ENCODE measurements at places on chromosomes 7 and 10.

GRCh38 chr7:105022458-105022857 lies 8.5 kb downstream of the KMT2E start:
- no peak for DNase-seq

DNA sequence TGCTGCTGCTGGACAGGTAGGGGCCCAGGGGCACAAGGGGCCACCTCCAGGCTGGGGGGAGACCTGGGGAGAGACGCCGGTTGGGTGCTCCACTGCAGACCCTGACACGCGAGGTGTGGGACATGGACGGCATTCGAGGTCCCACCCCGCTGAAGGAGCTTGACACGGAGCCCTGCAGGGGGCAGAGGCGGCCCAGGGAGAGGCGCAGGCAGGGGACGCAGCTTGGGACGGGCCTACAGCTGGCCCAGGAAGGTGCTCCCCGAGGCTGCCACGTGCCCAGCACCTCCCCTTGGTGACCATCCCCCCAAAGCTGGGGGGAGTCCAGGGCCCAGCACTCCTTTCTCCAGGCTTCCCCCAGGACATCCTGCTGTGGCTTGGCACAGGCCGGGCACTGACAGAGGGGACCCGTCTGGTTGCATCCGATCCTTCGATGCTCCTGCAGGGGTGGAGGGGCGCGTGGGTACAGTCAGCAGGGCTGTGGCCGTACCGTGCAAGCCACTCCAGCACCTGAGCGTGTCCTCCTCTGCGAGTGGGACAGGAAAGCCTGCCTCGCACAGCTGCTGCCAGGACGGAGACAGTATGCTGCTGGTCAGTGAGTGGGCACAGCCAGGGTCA lies 174.4 kb downstream of the ELFN1 start:
- DNase-seq = no peak

GRCh38 chr10:131933016-131933695 lies 32.3 kb downstream of the PPP2R2D start:
- no peak for DNase-seq

GRCh38 chr7:3955751-3956696 lies 655.0 kb downstream of the SDK1 start:
- DNase-seq = no peak

GRCh38 chr10:130023454-130024230 lies 59.6 kb upstream of the EBF3 start:
- DNase-seq = no peak

GRCh38 chr7:47091141-47091540 lies 490.8 kb downstream of the TNS3 start:
- DNase-seq = no peak

DNA sequence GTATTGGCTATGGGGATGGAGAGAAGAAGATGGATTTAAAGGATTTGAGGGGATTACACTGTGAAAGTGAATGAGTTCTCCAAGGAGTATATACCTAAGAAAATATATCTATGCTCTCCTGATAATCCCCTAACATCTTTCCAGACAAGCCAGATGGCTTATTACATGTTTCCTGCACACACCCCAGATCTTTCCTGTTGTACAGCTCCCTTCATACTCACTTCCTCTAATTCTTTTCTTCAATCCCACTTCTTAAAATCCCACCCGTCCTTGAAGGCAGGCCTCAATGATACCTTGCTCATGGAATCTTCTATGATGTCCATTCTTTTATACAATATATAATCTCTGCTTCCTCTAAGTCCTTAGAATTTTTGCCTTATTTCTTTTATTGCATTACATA lies 317.2 kb upstream of the DGKB start:
- no peak for DNase-seq

GRCh38 chr10:33434933-33435332 lies 100.5 kb upstream of the NRP1 start:
- no peak for DNase-seq

- DNase-seq = no peak
Measured at GRCh38 chr10:85916994-85917573, 449.5 kb downstream of the GRID1 start.

DNA sequence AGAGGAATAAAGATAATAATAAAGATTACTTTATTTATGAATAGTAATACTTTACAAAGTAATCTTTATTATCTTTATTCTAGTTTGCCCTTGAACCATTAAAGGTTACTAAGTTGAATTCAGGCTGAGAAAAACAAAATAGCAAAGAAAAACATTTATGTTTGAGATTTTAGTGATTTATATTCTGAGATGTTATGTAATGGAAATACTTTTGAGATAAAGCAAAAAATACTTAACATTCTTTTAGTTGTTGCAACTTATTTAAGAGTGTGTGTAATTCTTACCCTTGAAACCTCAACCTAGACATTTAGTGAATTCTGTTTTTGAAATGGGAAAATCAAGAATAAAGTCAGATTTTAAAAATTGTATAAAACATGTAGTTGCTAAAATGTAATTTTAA lies 40.0 kb downstream of the MINPP1 start:
- peak; percentile 35 for DNase-seq

GRCh38 chr7:33666531-33666930 lies 238.8 kb upstream of the BMPER start:
- DNase-seq = peak; percentile 10

GRCh38 chr7:104643587-104644217 lies 315.3 kb downstream of the LHFPL3 start:
- peak; percentile 31 for DNase-seq

- no peak for DNase-seq
Measured at GRCh38 chr7:126804604-126805003, 448.1 kb downstream of the GRM8 start.

- peak; percentile 9 for DNase-seq
Measured at GRCh38 chr7:45978731-45979211, 57.7 kb upstream of the IGFBP3 start.

- no peak for DNase-seq
Measured at GRCh38 chr10:63365976-63366765, 99.6 kb downstream of the JMJD1C start.

GRCh38 chr10:133324857-133325260 lies 11.8 kb downstream of the CALY start:
- no peak for DNase-seq

GRCh38 chr7:17298840-17299482 lies 509 bp downstream of the AHR start:
- DNase-seq = peak; percentile 31

DNA sequence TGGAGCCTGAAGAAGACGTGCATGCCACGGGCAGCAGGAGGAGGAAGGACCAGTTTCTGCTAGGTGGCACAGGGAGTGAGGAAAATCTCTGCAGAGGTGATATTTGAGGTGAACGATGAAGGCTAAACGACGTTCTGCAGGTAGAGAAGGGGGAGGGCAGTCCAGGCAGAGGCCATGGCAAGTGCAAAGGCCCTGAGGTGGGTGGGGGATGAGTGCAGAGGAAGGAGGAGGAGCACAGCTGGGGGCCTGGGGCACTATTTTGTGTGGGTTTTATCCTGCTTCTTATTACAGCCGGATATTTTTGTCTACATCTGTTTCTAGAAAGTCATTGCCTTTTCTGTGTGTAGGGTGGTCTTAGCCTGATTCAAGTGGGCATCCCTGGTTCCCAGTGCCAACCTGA lies 57.6 kb downstream of the GOLGA7B start:
- no peak for DNase-seq

- DNase-seq = no peak
Measured at GRCh38 chr10:78769526-78769925, 299.2 kb upstream of the ZMIZ1 start.

DNA sequence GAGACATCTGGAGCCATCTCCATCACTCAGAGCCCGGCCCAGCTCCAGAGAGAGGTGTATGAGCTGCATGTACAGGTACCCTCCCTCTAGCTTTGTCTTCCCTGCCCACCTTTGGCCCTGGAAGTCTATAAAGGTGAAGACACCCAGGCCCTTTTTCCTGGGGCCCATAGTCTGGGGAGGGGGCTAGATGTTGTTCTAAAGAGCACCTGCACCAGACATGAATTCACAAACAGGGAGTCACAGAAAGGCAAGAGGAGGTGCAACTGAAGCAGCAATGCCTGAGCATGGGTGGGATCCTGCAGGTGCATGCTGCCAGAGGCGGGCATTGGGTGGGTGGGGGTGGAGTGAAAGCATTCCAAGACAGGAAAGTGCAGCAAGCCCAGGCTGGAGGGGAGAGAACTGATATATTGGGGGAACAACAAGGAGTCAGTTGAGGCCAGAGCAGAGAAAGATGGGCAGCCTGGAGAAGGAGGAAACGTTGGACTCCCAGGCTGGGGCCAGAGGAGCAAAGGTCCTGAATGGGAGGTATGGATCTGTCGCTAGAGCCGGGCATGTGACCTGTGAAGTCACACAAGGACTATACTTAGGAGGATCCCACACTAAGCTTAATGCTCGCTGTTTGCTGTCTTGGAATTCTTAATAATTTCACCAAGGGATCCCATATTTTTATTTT lies 11.7 kb downstream of the CDHR1 start:
- no peak for DNase-seq

- DNase-seq = no peak
Measured at GRCh38 chr7:157129200-157129599, 9.5 kb upstream of the UBE3C start.

- DNase-seq = no peak
Measured at GRCh38 chr10:20271490-20271889, 455.3 kb downstream of the PLXDC2 start.

GRCh38 chr7:129657363-129657762 lies 45.8 kb downstream of the NRF1 start:
- DNase-seq = no peak

- no peak for DNase-seq
Measured at GRCh38 chr7:26865094-26865388, 651 bp upstream of the SKAP2 start.

DNA sequence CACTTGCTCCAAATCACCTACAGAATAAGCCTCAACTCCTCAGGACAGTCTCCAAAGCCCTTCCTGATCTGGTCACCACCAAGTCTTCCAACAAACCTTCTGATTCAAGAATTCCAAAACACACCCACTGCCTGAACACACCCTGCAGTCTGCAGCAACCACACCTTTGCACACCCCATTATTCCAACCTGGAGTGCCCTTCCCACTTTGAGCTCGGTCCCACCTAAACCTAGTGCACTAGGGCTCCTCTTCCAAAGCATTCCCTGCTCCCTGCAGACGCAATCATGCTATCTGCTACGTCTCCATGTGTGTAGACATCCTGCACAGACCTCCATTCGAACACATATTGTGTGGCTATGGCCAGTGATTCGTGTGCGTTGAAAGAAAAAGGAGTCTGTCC lies 289.3 kb downstream of the GRID1 start:
- DNase-seq = no peak

DNA sequence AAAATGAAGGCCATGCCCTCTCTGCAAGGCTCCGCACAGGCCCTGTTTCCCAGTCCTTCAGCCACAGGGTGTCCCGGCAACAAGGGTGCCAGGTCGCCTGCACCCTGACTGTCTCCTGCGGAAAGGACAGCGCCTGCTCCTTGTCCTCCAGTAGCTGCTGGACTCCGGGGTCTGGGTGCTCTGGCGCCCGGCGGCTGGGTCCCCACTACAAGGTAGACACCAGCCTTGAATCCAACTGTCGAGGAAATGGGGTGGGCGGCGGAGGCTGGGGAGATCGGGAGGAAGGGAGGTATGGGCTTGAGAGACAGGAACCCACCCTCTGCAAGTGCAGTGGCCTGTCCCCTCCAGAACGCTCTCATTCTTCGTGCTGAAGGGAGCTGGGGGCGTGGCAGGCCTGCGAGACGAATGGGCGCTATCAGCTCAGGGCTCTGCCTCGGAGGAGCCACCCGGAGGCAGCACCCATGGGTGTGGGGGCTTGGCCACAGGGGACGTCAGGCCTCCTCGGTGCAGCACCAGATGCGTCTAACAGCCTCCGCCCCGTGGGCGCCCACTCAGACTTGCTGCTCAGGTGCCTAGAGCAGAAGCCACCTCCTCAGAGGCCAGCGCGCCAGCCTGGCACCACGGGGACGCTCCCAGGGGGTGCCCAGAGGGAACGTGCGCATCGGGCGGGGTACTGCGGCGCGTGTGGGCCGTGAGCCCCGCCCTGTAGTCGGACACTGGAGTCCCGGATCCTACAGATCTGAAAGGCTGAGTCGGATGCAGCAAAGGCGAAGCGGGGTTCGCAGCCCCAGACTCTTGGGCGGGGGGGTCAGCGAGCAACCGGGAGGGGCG lies 15.6 kb downstream of the ADAM8 start:
- DNase-seq = peak; percentile 27

- peak; percentile 7 for DNase-seq
Measured at GRCh38 chr10:84452003-84452402, 123.6 kb downstream of the CCSER2 start.

DNA sequence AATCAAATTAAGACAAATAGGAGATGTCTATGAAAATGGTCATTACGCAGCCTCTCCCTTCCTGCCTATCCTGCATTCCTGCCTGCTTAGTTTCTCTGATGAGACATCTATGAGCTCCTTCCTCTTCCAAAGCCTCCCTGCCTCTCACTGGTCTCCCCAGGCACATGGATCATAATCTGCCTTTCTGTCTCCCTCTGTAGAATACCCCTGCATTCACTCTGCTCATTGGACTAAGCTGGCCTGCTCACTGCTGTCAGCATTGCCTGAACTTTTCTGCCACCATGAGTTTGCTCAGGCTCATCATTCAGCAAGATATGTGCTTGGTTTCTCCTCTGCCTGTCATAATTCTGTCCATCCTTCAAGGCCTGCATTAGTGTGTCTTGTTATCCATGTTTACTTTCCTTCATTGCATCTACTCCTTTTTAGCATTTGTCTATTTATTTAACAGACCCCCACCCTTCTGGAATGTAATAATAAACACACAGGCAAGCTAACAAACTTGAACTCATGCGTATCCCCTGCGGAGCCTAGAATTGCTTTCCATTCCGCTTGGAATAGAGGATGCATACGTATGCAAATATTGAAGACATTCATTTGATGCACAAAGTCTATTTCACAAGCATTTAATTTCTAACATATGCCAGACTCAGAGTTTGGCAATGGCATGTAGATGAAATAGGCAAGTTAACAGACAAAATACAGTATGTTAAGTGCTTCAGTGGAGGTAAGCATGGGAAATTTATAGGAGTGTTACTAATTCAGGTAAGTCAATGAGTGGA lies 88.3 kb downstream of the PTPRZ1 start:
- peak; percentile 96 for DNase-seq

DNA sequence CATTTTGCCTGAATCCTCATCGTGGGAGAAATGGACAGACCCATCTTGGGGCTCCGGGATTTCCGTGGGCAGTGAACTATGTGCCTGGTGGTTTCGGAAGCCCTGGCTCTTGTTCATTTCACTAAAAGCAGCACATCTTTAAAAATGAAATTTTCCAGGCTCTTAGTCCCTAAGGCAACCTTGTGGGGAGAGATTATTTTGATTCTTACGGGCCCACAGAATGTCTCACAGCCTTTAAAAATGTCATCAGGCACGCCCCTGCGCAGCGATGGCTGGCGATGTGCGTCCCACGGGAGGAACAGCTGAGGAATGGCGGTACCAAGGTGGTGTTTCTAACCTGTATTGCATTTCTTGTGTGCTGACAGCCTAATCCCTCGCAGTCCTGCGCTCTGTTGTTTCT lies 189.7 kb downstream of the CCDC3 start:
- DNase-seq = no peak

DNA sequence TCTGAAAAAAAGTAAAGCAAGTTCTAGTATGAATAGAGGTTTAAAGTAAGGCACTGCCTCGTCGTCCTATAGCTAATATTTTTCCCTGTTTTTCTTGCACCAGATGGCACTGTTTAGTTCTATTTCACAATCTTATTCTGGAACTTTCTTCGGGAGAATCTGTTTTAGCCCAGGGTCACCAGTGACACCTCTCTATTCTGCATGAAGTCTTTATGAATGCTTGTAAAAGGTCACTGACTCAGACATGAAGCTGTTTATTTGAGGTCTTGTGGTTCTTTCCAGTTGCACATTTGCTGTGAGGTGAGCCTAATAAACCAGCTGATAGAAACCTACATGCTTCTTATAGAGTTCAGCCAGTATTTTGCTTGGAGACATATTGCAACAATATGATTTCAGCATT lies 444.3 kb downstream of the AUTS2 start:
- no peak for DNase-seq

Measured in HCEC 1CT (cell line).